Type B pancreatic cell (in vitro differentiated cells): ENCODE measurements at places on chromosomes 7 and 10. TPM values are rescaled to one million over a fixed set of nuclear protein-coding genes. Genes with fewer than 3 reads are reported as not detected.

LRIT1 gene
- not detected in 2 replicates for total RNA-seq

PCDH15 gene
- 1.3 and 3.5 TPM in 2 replicates for total RNA-seq

HABP2 gene
- 7.5 and 20.5 TPM in 2 replicates for total RNA-seq

GDF2 gene
- total RNA-seq, result not detected in 2 replicates

PRF1 gene
- not detected in 2 replicates for total RNA-seq

FOXI2 gene
- 0.21 and 4.8 TPM in 2 replicates for total RNA-seq

MAGI2 gene
- 5.7 and 13.3 TPM in 2 replicates for total RNA-seq

ATP5MK gene
- total RNA-seq, result 300 and 424 TPM in 2 replicates

PRKAR2B gene
- total RNA-seq, result 6.3 and 7.2 TPM in 2 replicates

OR2F1 gene
- not detected in 2 replicates for total RNA-seq

HIF1AN gene
- 53.2 and 62.9 TPM in 2 replicates for total RNA-seq

GRB10 gene
- 18.8 and 42.3 TPM in 2 replicates for total RNA-seq

SEMA3C gene
- 67.8 and 94.9 TPM in 2 replicates for total RNA-seq

UNCX gene
- 0.48 TPM in 1 of 2 replicates, not detected in the other for total RNA-seq

TRPV6 gene
- total RNA-seq, result 5.4 and 8.1 TPM in 2 replicates

NUTM2A gene
- 1.5 and 3.2 TPM in 2 replicates for total RNA-seq

DENND2A gene
- total RNA-seq, result 6.2 and 25.4 TPM in 2 replicates

MINDY3 gene
- total RNA-seq, result 26.3 and 27.0 TPM in 2 replicates

MMD2 gene
- not detected in 2 replicates for total RNA-seq

EPO gene
- total RNA-seq, result 0.22 and 0.40 TPM in 2 replicates

KLLN gene
- 1.4 and 2.2 TPM in 2 replicates for total RNA-seq

TAS2R41 gene
- total RNA-seq, result not detected in 2 replicates
